T-helper 1 cell (primary cell): ENCODE measurements at places on chromosomes 13 and 19.

DNA sequence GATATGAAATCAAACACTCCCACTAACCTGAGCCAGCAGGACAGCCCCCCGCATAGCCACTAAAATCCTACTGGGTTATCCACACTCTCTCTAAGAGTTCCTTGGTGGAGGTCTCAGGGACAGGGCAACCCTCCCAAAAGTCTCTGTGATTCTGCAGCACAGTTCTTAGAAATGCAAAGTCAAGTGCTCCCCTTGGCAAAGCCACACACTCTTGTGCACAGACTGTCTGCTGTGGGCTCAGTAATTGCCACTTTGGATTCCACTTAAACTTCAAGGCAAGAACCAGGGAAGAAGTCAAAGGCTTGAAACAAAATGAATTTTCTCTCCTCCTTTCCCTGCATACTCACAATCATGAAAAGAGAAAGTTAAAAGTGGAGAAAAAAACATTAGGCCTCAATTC is 61.5 kb downstream of the DOCK9 start:
- DNase-seq = no peak

DNA sequence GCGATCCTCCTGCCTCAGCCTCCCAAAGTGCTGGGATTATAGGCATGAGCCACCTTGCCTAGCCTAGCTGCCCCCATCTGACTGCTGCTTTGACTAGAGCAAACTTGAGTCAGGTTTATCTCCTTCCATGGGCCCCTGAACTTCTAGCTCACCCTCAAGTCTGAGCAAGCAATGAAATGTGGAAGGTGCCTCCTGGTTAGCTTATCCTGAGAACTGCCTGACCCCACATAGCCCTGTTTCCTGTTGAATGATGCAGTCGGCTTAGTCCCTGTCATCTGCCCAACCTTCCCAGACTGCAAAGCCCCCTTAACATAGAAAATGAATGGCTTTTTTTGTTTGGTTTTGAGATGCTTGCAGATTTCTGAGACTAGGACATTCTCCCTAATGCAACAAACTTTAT is 8.9 kb upstream of the TMEM160 start:
- no peak for DNase-seq

DNA sequence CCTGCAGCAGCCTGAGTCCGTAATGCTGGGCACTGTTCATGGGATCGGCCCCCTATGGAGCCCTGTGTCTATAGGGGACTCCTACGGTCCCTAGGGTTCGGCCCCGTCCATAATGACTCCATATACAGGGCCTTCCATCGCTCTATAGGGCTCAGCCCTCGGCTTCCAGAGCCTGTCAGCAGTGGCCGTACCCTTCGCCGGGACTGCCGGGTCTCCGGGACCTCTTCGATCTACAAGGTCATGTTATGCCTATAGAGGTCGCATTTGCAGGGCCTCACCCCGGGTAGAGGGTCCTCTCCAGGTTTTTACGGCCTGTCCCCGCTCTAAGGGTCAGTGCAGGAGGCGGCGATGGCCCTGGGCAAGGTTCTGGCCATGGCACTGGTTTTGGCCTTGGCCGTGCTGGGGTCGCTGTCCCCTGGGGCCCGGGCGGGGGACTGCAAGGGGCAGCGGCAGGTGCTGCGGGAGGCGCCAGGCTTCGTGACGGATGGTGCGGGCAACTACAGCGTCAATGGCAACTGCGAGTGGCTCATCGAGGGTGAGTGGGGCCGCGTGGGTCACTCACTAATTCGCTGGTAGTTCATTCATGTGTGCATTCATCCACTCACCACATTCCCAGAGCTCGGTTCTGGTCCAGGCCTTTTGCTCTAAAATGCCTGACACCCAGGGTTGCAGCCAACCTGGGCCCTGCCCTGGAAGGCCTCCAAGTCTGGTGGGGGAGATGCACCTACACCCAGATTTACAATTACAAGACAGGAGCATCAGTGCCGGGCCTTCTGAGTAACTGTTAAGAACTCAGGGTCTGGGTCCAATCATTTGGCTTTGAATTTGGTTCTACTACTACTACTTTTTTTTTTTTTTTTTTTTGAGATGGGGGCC is 699 bp downstream of the MEGF8 start:
- no peak for DNase-seq

DNA sequence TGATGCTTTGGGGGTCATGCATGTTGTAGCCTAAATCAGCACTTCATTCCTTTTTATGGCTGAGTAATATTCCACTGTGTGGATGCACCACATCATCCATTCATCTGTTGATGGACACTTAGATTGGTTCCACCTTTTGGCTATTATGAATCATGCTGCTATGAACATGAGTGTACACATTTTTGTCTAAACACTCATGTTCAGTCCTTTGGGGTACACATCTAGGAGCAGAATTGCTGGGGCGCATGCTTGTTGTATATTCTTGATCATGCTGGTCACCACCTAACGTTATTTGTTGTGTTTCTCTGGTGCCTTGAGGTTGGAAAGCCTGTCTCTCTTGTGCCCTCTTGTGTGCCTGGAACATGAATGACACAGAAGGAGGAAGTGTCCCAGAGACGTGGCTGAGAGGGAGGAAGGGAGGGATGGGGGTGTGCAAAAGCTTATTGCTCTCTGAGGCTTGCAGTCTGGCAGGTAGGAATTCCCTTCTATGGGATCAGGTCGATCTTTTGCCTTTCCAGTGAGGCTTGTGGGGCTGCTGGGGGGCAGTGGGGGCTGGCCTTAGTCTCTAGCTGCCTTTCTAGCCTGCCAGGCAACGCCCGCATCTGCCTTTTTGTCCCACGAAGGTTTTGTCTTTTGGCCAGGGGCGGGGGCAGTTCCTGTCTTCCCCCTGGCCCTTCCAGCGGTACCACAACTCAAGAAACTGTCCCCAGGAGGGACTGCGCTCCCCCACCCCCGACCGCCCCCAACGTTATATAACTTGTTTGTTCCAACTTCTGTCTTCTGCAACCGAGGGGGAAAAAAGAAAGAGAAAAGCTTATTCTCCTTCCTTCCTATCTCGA is 7.6 kb downstream of the KLHL26 start:
- DNase-seq = no peak

GRCh38 chr13:60379837-60380565 is 17.0 kb upstream of the TDRD3 start:
- no peak for DNase-seq

- no peak for DNase-seq
These were observed 367.9 kb downstream of the LIG4 start for GRCh38 chr13:107847406-107847805.

DNA sequence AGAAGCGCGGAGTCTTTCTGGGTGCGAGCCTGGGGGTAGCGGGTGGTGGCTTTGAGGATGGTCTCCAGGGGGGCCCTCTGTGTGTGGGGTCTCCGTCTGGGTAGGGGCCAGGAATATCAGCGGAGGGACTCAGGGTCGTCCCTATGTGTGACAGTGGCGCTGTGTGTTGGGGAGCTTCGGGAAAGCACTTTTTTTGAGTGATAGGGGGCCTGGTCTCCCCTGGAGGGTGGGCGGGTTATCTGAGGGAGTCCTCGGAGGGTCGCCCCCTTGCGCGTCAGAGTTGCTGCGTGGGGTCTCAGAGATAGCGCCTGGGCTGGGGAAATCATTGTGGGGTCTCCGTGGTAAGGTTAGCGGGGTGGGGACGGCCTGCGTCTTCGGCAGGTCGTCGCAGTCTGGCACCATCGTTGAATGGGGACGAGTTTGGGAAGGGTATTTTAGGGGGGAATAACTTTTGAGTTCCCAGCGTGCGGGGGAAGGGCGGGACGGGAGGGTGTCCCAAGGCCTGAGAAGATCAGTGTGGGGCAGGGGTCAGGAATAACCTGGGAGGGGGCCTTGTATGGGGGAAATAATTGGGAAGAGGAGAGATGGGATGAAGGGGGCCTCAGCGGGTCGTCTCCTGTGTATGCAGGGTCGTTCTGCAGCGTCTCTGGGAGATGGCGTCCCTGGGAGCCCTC is 857 bp downstream of the IER2 start:
- peak; percentile 11 for DNase-seq

DNA sequence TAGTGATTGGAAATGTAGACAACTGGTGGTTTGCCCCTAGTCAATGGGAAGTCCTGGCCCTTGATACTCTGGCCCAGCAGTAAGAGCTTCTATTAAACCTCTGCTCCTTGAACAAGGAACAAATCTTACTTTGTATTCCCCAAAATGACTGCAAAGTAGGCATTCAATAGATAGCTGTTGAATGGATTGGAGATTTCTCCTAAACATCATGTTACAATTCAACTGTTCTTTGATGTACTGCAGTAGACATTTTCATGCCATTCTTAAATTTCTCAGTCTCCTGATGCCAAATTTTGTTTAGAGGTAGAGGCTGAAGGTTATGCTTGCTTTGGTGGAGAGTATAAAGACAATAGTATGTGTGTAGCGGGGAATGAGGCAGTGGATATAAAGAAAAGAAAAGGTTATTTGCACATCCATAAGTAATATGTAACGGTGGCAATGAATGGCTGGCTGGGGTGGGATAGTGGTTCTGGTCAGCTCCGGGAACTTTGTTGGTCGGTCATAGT is 12.8 kb downstream of the MIR17HG start:
- no peak for DNase-seq

DNA sequence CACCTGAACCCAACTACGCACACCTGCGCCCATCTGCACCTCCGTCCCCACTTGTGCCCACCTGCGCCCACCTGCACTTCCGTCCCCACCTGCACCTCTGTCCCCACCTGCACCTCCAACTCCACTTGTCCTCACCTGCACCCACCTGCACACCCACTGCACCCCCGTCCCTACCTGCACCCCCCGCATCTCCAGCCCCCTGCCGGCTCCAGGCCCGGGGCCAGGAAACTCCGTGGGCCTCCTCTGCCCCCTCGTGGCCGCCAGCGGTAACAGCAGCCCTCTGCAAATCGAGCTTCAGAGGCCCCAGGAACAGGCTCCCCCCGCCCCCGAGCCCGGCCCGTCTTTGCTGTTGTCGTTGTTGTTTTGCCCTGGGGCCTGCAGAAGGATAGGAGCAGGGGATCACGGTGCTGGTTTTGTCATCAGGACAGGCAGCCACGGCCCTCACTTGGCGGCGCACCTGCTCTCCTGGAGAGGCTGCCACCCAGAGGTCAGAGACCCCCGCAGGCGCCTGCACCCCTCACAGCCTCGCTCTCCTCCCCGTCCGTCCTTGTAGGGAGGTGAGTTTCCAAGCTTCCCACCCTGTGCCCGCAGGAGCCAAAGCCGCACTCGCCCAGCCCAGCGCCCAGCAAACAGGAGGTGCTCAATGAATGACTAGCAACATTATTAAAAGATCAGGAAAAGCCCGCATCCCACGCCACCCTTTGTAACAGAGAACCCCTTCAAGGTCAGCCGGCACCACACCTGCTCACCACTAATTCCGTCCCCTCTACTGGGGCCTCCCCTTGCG is 65.4 kb downstream of the GNG7 start:
- peak; percentile 63 for DNase-seq

- DNase-seq = no peak
These were observed 328.2 kb upstream of the DACH1 start for GRCh38 chr13:72195044-72195704.

GRCh38 chr13:101382086-101382485 is 34.2 kb downstream of the NALCN start:
- no peak for DNase-seq

DNA sequence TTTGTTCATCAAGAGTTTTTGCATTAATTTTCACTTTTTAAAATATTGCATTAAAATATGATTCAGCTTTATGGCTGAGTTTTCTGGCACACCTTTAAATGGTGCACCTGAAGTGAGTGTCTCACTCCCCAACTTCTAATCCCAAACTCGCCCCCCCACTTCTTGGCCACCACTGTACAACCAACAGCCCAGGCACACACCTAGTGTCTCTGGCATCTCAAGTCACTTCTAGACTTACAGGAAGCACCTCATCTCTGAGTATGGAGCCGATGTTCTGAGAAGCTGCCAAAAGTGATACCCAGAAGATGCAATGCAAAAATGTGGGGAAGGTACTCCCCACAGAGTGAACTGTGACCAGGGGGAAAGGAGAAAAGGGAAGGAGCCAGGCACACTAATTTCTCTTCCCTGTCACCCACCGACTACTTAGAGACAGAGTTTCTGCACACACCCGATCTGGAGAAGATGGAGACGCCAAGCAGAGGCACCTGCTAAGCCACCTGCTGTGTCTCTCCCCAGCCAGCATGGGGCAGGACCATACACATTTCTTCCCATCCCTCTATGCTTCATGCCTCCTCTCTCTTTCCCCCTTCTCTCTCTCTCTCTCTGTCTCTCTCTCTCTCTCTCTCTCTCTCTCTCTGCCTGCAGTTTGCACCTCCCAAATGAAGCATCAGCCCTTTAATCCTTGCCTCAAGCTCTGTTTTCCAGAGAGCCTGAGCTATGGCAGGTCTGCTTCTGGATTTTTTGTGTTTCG is 155.3 kb upstream of the ZNF507 start:
- no peak for DNase-seq

DNA sequence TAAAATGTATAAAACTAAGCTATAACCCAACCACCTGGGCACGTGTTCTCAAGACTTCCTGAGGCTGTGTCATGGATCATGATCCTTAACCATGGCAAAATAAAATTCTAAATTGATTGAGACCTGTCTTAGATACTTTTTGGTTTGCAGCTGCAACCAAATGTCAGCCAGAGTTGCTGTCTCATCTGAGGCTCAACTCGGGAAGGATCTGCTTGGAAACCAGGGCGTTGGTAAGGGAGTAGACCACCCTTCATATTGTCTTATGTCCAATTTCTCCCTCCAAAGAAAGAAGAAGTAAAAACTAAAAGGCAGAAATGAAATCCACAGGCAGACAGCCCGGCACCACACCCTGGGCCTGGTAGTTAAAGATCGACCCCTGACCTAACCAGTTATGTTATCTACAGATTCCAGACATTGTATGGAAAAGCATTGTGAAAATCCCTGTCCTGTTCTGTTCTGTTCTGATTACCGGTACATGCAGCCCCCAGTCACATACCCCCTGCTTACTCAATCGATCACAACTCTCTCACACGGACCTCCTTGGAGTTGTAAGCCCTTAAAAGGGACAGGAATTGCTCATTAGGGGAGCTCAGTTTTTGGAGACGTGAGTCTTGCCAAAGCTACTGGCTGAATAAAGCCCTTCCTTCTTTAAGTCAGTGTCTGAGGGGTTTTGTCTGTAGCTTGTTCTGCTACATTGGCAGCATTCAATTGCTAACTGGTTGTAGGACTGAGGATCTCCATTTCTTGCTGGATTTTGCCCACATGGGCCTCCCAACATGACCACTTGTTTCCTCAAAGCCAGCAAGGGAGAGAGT is 22.9 kb upstream of the IGSF23 start:
- no peak for DNase-seq

- DNase-seq = peak; percentile 78
These were observed 5.8 kb upstream of the FCGRT start for GRCh38 chr19:49506575-49507105.

DNA sequence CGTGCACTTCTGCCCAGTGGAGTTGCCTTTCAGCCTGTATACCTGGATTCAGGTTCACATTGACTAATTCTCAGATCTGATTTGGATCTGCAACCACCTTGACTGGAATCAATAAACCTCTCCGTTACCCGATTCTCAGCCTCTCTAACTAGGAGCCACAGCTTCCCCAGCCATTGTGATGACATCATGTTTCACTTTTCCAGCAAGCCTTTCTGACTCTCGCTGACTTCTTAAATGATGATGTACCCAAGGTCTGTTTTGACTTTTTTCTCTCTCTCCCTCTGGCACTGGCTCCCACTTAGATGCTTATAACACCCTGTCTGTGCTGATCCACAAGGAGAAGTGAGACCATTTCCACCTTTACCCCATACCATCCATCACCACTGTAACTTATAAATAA is 13.5 kb upstream of the FAM124A start:
- no peak for DNase-seq
